IPS-NIHi11 (cell line): ENCODE measurements at places on chromosomes 2 and 18.

DNA sequence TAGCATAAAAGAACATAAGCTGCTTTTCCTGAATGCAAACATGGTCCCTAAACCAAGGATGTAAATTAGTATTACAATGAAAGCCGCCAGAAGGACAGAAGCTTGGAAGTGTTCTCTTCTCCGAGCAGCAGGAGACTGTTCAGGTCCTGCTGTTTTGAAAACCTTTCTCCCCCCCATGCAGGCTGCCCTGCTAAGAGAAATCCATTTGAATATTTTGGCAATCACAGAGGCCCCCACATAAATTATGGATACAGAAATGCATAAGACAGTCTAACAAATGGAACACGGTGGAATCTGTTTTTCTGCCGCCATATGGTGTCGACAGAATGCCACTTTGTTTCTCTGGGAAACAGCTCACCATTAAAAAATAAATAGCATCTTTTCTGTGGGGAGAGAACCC is 600.4 kb upstream of the KLHL29 start:
- DNase-seq, result no peak

GRCh38 chr2:12073217-12073852 is 326.9 kb downstream of the LPIN1 start:
- no peak for DNase-seq

DNA sequence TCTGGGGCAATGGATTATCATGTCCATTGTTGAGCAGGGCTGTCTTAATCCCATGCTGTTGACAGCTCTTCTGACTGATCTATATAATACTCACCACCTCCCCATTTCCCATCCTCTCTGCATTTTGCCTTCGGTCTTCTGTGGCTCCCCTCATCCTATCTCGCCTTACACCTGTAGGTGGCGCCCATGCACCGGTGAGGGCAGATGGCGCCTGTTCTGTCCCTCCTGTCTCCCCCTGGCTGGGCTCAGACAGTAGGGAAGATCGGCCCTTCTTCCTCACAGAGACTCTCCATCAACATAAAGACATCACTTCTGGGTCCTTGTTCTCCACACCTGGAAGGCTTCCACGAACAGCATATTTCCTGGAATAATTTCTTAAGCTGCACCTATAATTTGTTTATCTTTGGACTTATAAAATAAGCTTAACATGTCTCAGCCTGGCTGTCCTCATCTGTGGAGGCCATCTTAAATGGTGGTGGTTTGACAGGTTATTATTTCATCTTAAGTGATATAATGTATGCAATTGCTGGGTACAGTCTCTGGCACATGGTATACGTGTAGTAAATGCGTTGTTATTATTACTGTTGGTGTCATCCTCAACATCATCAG is 10.9 kb upstream of the CDH20 start:
- DNase-seq, result peak; percentile 85

DNA sequence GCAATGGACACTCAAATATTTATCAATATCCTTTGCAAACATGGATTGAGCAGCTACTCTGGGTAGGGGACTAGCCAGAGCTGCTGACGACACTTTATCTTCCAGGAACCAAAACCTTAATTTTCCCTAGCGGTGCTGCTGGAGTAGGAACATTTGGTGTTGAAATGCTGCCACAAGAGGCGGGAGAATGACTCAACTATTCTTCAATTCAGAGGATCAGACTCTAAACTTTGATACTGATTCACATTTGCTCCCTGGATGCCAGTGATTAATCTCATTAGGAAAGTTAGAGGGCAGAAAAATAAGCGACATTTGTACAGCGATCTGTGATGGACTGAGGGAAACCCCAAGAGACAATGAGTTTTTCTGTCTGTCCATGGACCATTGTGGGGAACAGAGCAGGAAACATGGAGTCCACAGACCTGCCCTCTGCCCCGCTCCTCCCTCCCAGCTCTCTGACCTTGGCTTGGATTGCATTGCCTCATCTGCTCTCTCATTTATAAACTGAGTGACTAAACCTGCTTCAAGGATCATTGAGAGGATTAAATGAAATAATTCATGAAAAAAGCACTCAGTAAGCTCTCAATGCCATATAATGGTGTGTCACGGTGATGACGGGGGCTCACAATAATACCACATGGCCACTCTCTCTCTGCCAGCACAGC is 12.6 kb upstream of the EPB41L3 start:
- DNase-seq, result no peak

DNA sequence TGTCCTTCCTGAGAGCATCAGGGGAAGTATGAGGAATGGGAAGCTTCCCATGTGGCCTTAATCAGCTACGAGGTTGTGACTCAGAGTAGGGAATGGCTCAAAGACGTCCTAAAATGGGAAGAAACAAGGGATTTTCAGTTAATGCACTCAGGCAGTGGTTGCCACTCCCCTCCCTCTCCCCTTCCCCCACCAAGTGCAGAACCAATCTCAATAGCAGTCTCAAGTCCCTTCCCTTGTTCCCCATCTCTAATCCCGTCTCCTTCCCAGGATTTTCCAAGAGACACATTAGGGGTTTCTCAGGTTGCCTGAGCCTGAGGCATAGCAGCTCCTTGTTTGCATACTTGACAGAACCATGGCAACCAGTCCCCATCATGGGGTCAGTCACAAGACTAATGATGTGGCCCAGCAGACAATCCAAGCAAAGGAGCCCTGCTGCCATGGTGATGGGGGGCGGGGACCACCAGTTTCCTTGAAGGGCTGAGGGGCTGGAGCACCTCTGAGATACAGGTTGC is 18.2 kb upstream of the RESP18 start:
- peak; percentile 30 for DNase-seq

GRCh38 chr2:63486861-63487290 is 101.4 kb downstream of the WDPCP start:
- DNase-seq, result no peak

DNA sequence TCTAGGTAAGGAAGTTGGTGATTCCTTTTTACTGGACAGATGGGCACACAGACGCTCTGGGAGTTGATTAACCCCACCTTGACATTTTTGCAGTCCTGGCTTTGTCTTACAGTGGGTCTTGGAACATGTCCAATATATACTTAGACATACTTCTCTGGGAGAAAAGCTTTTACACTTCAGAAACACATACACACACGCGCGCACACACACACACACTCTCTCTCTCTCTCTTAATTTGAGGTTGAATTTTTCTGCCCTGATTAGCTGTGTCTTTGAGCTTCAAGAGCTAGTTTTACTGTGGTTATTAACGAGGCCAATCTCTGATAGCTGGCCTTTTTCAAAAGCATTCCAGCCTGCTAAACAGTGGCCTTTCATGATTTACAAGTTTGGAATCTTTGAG is 215.0 kb downstream of the MYCN start:
- no peak for DNase-seq

DNA sequence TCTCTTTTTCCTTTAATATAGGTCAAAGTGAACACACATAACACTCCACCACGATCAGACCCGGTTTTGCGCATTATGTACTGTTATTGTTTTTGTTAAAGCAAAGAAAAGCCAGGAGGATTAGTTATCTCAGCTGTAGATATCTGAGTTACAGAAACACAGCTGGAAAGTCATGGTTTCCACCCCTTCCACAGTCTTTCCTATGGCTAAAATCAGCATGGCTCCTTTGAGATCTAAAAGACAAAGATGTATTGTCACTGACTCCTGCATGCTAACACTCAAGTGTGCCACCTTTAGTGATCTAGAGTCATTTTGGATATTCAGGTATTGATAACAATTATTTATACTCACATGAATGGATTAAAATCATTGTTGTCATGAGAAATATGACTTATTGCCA is 260.0 kb downstream of the FIGN start:
- DNase-seq, result no peak

DNA sequence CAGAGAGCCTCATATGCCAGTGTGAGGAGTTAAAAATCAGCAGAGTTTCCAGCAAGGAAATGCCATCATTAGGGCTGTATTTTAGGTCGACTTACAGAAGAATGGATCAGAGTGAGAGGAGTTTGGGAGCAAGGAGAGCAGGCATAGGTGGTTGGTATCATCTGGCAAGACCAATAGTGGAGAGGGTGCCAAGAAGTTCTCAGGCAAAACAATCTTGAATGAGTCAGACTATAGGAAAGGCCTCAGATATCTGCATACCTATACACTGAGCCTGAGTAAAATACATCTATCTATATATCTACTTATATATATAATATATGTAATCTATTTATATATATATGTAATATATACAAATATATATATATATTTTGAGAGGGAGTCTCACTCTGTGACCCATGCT is 57.3 kb downstream of the TMEFF2 start:
- DNase-seq, result no peak

GRCh38 chr2:37323781-37324535 is 675 bp downstream of the PRKD3 start:
- DNase-seq, result peak; percentile 67

DNA sequence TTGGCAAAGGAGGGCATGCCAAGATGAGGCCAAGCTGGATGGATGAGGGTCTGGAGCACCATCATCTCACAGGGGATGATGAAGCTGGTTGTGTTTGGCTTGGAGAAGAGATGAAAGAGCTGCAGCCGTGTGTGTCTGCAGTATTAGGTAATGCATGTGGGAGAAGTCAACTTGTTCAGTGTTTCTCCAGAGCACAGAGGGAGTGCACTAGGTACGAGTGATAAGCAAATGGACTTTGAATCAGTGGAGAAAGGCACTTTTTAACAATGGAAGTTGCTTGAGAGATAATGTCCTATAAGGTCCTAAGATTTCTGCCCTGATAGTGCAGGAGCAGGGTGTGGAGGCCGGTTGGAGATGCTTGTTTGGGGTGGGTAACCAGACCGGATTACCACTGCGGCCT is 36.0 kb downstream of the SLC14A2 start:
- no peak for DNase-seq

- DNase-seq, result no peak
These were observed 106.9 kb downstream of the SP3 start for GRCh38 chr2:173858291-173858731.

DNA sequence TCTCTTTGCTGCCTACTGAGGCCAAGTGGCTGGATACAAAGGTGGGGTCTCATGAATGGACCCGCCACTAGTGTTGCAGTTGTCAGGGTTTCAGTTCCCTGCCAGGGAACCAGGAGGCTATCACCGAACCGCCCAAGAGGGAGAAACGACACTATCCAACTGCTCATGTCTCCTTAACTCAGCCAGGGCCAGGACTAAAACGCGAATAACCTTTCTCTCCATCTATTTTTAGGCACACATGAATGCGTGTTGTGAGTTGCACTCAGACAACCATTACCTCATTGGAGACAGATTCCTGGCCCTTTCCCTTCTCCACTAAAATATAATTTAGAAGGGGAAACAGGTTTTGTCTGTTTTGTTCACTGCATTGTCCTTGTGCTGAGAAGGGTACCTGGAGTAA is 559.5 kb downstream of the SOCS6 start:
- no peak for DNase-seq

DNA sequence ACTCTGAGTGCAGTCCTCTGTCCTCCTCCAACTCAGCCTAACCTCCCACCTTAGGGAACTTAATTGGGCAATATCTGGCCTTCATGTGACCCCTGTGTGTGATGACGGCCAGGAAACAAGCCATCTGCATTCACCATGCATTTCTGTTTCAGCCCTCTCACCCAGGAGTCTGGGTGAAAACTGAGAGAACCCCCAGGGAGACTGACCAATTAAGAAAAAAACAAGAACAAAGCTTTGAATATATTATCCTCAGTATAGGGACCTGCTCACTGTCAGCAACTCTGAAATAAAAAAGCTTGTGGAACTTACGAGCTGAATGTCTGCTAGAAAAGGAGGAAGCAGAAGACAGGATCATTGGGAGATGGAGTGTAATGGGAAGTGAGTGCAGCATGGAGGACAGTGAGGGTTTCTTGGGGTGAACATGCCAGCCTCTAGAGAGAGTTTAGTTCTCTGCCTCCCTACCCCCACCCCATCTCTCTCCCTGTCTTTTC is 9.5 kb downstream of the MAPRE2 start:
- DNase-seq, result no peak

GRCh38 chr2:42809819-42810120 is 17.4 kb upstream of the HAAO start:
- peak; percentile 81 for DNase-seq

- no peak for DNase-seq
These were observed 436.0 kb upstream of the CWC22 start for GRCh38 chr2:180442860-180443644.

GRCh38 chr2:118290411-118291250 is 202.4 kb downstream of the INSIG2 start:
- no peak for DNase-seq

GRCh38 chr2:121015971-121016485 is 269.0 kb downstream of the TFCP2L1 start:
- DNase-seq, result no peak

DNA sequence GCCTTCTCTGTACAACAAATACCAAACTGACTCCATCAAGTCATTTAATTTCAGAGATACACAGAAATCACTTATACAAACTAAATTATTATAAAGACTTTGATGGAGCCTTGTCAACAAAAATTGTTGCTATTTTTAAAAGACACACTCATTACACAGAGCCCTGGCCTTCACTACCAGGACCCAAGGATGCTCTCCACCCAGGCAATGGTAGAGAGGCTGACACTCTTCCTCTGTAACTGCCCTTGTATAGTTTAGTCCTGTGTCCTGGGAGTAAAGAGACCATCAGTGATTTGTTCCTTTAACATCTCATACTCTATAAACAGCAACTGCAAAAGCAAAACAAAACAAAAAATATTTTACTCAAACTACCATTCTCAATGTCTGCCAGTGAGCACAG is 173.5 kb downstream of the TCF4 start:
- DNase-seq, result no peak

- peak; percentile 33 for DNase-seq
These were observed 338.4 kb upstream of the SLC39A10 start for GRCh38 chr2:195318440-195319111.

DNA sequence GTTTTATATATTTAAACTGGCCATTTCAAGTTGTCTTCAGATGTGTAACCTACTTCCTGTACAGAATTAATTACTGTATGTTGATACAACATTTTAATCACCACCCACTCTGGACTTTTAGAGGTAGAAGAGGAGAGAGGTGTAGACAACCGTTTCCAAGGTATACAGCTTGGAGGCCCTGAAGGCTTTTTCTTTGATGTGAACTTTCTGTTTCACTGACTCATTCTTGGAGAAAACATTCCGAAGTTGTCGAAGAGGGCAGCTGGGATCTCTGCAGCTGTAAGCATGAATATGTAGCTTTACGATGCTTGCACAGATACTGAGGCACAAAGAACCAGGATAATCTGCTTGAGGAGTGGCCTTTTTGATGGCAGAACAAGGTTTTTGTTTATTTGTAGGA is 137.0 kb downstream of the NCKAP5 start:
- no peak for DNase-seq

- DNase-seq, result no peak
These were observed 18.4 kb upstream of the MAL start for GRCh38 chr2:95007031-95007609.

DNA sequence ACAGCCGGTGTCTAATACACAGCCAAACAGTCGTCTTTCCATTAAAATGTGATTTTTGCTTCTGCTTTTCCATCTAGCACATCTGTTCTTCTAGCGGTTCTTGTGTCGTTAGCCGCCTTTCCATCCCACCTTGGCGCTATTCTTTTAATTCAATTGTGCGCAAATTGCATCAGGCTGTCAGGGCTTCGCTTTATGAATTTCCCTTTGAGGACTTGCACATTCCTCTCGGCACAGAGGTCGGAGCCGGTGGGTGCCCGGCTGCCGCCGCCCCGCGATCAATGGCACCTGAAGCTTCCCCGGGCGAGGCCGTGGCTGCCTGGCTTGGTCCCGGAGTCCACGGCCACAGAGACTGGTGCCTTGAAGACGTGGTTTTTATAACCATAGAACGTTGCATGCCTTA is 33.9 kb upstream of the TSPYL6 start:
- DNase-seq, result no peak
